Stimulated activated CD4-positive, alpha-beta T cell treated with anti-CD3 and anti-CD28 coated beads, Interleukin-1b, Interleukin-23, amount 100 ng/mL, for 48 hours (primary cell): ENCODE measurements at places on chromosomes 3 and 15.

DNA sequence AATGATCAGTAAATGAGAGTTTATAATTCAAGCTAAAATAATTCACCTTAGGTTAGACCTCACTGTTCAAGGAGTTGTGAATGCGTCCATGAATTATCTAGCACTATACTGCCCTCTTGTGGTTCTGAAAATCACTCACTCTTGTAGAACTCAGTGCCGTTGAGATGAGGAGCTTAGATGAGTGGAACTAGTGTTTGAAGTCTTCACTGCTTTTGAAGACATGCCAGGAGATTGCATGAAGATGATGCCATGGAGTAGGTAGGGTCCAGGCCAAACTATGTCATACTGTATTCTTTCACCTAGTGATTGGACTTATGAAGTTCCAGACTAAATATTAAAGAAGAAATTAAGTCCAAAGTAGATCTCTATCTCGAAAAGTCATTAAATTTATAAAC, 28.8 kb downstream of the LYSMD4 start:
- DNase-seq: no peak

GRCh38 chr3:196706731-196707130, 5.3 kb downstream of the CEP19 start:
- no peak for DNase-seq

DNA sequence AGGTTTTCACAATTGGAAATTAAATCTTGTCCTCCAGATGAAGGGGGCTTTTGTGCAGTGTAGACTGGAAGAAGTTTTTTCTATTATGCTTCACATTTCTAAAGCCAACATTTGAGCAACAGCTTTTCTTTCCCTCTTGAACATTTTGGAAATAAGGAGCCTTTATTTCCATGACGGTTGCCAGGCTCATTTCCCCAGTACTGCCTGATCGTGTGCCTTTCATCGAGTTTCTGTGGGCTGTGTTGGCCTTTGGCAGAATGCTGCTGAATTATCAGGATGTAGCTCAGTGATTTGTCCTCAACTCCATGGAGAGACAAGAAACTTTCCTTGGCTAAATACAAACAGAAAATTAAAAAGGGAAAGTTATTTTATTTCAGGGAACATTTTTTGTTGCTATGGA, 314.8 kb upstream of the LRRC3B start:
- no peak for DNase-seq

DNA sequence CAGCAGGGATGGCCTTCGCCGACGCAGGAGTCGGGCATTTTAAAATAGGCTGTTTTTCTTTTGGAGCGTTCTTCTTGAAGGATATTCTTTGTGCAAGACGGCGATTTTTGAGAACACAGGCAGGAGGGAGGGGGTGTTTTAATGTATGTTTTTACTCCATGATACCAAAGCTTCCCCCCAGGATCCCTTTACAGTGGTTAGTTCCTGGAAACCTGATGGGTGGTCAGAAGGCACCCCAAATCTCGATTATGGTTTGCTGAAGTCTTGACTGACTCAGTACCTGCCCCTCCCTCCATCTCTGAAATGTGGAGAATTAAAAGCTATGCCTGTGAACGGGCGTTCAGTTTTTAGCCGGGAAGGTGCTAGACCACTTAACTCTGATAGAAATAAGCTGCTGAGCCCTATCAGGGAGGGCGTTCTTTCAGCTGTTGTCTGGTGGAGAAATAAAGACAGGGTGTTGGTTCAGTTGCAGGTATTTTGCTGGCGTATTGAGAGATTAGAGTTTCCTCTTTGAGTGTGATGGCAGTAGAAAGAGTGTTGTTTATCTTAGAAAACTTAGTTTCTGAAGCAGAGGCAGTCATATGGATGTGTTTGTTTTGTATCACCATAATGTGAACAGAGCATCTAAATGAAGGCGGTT, 3.4 kb downstream of the IGF1R start:
- DNase-seq: no peak

- DNase-seq: no peak
Measured at GRCh38 chr3:37739579-37740290, 121.9 kb upstream of the CTDSPL start.

GRCh38 chr15:75656331-75656730, 8.6 kb downstream of the SNX33 start:
- DNase-seq: no peak
